Cardiac muscle cell (in vitro differentiated cells and primary cell): ENCODE measurements at places on chromosomes 16 and 17. TPM values are rescaled to one million over a fixed set of nuclear protein-coding genes. Genes with fewer than 3 reads are reported as not detected.

The MMP2 gene
- 37.5 and 44.3 TPM in 2 replicates for total RNA-seq

The SLC5A11 gene
- total RNA-seq: not detected in 2 replicates

The TBC1D3G gene
- 0.32 and 3.6 TPM in 2 replicates for total RNA-seq

The SOST gene
- 0.85 and 3.2 TPM in 2 replicates for total RNA-seq
